COLO829 (cell line): ENCODE measurements at places on chromosomes 1 and 21.
A peak's percentile ranks its signal among the peaks of the same experiment; 100 is the strongest.

- no peak for DNase-seq
These were observed 1033.8 kb downstream of the PLA2G4A start for GRCh38 chr1:187862506-187862905.

GRCh38 chr1:33918368-33918767 is 54.5 kb downstream of the HMGB4 start:
- no peak for DNase-seq

DNA sequence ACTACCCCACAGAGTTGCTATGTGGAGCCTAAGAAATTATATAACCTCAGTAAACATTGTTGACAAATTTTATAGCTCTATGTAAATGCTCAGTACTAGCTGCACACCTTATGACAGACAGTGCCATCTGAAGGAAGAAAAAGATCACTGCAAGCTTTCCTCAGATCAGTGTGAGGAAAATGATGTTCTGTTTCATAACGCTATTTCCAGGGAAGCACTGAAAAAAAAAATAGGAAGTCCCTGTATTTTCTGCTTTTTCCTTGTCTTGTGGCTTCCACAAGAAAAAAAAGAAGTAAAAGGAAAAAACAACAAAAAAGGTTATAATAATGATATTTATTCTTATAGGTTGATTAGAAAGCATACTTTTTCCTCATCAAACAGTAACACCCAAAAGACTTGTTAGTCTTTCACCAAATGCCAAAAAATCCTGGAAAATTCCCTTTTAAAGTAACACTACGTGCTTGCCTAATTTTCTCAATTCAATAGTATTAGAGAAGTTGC is 23.2 kb downstream of the LYST start:
- DNase-seq: no peak

- no peak for DNase-seq
These were observed 5.1 kb downstream of the HOOK1 start for GRCh38 chr1:59819566-59820438.

DNA sequence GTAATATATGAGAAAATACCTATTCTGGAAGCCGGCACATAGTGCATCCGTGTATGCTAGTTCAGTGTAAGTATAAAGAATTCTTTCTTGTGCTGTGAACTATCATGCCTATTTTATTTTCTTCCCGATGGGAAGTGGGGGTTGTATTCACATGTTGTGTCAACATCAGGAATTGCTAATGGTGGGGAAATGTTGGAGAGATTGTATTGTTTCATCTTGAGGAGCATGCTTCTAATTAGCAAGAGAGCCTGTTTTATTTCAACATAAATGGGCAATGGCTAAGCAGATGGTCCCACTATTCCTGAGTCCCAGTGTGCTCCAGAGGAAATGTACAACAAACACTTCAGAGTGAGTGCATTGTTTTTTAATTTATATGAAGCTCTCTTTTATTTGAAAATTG is 485.2 kb downstream of the PLPP3 start:
- DNase-seq: no peak

DNA sequence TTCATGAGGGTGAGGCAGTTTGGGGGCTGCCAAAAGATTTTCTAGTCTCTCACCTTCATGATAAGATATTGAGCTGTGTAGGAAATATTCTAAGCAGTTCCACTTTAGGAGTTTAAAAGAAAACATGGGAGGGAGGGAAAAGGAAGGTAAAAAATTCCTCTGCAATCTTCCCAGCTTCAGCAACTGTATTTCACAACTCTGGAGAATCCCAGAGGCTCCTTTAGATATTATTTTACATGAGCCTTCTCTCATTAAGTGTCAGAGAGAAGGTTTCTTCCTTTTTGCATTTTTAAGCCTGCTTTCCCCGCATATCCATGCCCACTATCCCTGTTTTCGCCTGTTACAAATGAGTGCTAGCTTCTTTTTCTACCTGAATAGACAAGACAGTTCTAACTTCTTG is 289.4 kb downstream of the CHRM3 start:
- DNase-seq: no peak

GRCh38 chr1:232562855-232563510 is 67.0 kb downstream of the SIPA1L2 start:
- DNase-seq: no peak

GRCh38 chr1:212980123-212980785 is 29.9 kb downstream of the VASH2 start:
- no peak for DNase-seq

DNA sequence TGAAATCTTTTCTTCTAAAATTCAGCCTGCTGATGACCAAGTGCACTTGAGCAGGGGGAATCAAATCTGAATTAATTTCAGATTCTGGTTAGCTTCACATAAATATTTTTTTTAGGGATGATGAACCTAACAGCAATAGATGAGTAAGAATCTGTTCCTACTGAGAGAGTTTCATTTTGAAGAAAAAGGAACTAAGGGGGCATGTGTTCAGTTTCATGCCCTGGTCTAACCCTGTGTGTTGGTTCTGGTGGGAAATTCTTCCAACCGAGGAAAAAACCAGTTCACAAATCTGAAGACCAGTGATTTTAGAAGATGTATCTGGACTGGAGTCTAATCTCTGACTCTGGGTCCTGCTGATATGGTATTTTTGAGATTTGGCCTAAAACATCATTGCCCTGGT is 13.7 kb downstream of the SELL start:
- no peak for DNase-seq

DNA sequence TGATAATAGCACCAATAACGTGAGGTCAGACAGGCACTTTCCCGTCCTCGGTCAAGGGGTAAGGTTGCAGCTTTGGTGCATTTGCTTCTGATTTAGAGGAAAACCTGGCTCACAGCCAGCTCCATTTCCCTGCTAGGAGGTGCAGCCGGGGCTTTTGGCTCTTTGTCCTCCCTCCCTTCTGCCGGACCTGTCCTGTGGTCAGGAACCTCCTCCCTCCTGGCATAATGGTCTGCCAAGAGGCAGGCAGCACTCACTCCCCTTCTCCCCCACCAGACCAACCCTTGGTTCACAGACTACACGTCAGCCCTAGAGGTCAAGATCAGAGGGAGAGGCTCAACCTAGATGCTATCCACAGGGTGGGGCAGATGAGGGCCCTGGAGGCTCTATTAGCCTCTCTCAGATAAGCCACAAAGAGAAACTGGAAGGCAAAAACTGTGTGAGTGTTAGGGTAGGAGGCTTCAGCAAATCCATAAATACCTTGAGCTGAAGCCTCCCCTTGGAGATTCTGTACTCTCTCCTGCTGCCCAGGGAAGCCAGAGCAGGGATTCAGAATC is 64.8 kb downstream of the PLXNA2 start:
- no peak for DNase-seq

DNA sequence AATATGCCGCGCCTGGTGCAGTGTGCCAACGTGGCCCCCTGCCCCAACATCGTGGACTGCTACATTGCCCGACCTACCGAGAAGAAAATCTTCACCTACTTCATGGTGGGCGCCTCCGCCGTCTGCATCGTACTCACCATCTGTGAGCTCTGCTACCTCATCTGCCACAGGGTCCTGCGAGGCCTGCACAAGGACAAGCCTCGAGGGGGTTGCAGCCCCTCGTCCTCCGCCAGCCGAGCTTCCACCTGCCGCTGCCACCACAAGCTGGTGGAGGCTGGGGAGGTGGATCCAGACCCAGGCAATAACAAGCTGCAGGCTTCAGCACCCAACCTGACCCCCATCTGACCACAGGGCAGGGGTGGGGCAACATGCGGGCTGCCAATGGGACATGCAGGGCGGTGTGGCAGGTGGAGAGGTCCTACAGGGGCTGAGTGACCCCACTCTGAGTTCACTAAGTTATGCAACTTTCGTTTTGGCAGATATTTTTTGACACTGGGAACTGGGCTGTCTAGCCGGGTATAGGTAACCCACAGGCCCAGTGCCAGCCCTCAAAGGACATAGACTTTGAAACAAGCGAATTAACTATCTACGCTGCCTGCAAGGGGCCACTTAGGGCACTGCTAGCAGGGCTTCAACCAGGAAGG is 4.3 kb downstream of the GJB3 start:
- no peak for DNase-seq

- no peak for DNase-seq
These were observed 220.1 kb upstream of the KCNK2 start for GRCh38 chr1:214862421-214862820.

GRCh38 chr1:209012443-209013196 is 570.9 kb upstream of the CAMK1G start:
- DNase-seq: no peak

- no peak for DNase-seq
These were observed 1.8 kb upstream of the LEPR start for GRCh38 chr1:65418522-65419185.

GRCh38 chr1:37561133-37562132 is 4.7 kb downstream of the DNALI1 start:
- peak; percentile 30 for DNase-seq

- no peak for DNase-seq
These were observed 55.8 kb upstream of the DNAH14 start for GRCh38 chr1:224873434-224874369.

DNA sequence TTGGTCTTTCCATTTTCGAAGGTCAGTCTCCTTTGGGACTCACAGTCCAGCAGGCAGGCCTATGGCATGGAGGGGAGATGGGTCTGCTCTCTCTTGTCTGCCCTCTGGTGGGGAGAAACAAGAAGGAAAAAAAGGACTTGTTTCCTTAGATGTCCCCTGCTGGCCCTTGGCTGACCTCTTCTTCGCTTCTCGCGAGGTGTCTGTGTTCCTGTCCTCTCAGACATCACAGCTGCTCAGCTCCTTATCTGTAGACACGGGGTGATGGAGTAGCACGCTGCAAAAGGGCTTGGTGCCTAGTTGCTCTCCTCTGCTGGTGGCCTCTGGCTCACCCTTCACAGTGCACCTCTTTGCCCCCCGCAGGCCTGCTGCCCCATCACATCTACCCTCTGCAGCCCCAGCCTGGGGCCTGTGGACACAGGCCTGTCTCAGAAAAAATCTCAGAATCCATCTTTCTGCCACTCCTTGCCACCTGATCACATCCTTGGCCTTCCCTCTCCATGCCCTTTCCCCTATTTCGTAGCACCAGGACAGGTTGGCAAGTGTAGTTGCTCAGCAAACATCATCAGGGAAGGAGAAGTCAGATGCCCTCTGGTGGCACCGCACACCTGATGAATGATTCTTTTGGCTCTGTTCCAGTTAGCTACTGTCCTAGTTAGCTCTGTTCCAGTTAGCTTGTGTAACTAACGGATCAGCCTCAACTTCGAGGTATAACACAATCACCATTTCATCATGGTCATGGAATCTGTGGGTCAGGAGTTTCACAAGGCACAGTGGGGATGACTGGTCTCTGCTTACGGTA is 18.7 kb upstream of the AK2 start:
- peak; percentile 59 for DNase-seq

DNA sequence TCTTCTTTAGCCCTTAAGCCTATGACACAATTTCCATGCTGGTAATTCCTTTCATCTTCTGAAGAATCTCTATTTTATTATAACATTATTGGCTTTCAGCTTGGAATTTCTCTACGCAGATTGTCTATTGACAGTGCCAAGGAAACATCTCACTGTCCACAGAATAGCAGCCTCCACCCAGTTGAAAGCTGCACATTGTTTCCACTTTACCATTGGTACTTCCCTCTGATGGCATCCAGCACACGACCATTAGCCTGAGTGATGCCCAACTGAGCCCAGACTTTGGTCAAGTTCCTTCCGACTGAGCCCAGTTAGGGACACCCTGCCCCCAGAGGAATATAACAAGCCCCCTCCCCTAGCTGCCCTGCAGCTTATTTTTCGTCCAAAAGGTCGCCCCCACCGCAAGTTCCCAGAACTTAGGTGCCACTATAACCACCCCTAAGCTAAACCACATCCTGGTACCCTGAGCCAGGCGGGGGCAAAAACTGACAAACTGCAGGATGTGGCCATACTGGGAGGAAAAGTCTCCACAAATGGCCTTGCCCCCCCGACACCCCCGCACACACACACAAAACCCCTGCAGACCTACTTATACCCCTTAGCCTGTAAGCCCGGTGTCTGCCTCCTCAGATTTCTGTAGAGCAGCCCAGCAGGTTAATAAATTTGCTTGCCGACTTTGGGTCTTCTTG is 13.2 kb downstream of the GBP5 start:
- peak; percentile 33 for DNase-seq

- no peak for DNase-seq
These were observed 94.7 kb upstream of the GADD45A start for GRCh38 chr1:67590329-67590728.

GRCh38 chr21:42527489-42528158 is 14.0 kb downstream of the SLC37A1 start:
- no peak for DNase-seq

DNA sequence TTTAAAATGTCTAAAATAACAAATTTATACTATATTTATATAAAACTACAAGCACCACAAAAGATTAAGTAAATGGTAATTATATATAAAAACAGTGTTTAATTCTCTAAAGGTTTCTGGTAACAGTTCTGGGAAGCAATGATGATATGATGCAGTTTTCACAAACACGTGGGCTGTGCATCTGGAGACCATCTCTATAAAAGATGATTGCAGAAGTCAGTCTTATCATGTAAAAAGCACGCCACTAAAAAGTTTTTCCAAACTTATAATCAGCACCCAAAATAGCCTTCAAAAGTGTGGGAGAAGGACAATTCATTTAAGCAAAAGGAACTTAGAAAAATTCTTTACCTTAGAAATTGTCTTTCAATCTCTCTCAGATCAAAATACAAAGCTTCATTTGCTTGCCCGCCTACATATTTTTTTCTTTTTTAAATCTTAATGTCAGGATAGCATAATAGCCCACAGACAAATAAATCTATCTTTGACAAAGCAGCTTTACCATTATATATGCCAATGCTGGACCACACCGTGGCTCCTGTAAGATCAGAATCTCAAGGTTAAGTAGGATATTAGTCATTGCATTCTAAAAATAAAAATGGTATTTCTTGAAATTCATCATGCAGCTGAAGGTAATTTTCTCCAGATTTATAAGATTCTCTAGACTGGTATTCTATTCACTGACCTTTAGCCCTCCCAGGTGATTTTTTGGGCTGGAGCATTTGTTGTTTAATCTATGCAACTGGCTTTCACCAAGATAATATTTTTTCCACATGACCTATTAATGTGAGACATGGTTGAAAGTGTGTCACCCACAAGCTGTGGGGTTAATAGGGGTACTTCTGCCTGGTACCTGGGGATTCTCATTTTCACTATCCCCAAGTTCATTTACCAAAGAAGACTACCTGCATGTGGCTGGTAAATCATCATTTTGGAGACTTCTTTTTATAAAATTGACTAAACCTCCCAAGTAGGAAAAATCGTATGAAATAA is 189.6 kb upstream of the ST6GALNAC5 start:
- no peak for DNase-seq

GRCh38 chr1:8600336-8600735 is 217.1 kb downstream of the RERE start:
- DNase-seq: no peak

GRCh38 chr1:66542314-66542713 is 8.4 kb downstream of the SGIP1 start:
- no peak for DNase-seq

GRCh38 chr1:69258842-69259241 is 308.9 kb upstream of the LRRC7 start:
- no peak for DNase-seq

- DNase-seq: no peak
These were observed 7.4 kb downstream of the WDR77 start for GRCh38 chr1:111441573-111442192.

- no peak for DNase-seq
These were observed 198.7 kb downstream of the ZC3H11B start for GRCh38 chr1:219414250-219414649.

GRCh38 chr1:179447489-179447888 is 81.7 kb downstream of the AXDND1 start:
- DNase-seq: no peak

- no peak for DNase-seq
These were observed 5.2 kb downstream of the TMCC2 start for GRCh38 chr1:205232945-205233397.

- peak; percentile 4 for DNase-seq
These were observed 507 bp downstream of the AK5 start for GRCh38 chr1:77282187-77282865.

GRCh38 chr1:99544328-99544727 is 101.6 kb upstream of the PALMD start:
- no peak for DNase-seq
